M059J (cell line): ENCODE measurements at places on chromosomes 16 and 17. TPM values are rescaled to one million over a fixed set of nuclear protein-coding genes. Genes with fewer than 3 reads are reported as not detected.
A peak's percentile ranks its signal among the peaks of the same experiment; 100 is the strongest.

- peak; percentile 89 for DNase-seq
These were observed at the start of gene XYLT1 for GRCh38 chr16:17470908-17471718. Gene XYLT1 (minus strand): TSS chr16:17470960. CDS start chr16:17470796, 164 bp downstream.

GRCh38 chr17:27947005-27947406 is 53.8 kb upstream of the LYRM9 start:
- no peak for DNase-seq

DNA sequence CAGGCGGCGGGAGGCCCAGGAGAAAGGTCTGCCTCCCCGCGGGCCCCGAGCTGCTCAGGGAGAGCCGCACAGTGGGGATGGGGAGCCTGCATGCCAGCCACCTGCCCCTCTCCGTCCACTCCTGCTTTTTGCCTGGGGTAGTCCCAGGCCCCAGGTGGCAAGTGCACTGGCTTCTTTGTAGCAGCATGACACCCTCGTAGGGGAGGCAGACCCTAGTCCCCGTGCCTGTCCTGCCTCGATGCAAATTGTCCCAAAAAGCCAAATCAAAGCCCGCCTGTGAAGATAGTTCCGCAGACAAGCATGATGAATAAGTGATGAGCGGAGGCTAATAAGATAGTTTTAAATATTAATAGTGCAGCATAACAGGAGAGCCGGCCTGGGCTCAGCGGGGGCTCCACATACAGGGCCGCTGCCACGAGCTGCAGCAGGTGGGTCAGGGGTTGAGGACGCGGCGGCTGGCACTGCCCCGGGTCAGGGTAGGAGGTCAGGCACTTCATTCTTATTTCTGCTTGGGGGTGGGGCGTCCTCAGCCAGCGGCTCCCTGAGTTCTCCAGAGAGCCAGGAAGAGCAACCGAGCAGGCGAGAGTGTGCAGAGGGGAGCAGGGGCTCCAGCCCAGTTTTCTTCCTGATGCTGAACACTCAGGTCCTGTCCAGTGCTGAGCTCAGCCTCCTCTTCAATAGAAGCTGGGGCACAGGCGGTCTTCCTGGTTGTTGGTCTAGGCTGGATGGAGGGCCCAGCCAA is 26.8 kb downstream of the GINS2 start:
- no peak for DNase-seq

GRCh38 chr17:13351046-13351445 is 250.7 kb downstream of the HS3ST3A1 start:
- DNase-seq, result peak; percentile 88

DNA sequence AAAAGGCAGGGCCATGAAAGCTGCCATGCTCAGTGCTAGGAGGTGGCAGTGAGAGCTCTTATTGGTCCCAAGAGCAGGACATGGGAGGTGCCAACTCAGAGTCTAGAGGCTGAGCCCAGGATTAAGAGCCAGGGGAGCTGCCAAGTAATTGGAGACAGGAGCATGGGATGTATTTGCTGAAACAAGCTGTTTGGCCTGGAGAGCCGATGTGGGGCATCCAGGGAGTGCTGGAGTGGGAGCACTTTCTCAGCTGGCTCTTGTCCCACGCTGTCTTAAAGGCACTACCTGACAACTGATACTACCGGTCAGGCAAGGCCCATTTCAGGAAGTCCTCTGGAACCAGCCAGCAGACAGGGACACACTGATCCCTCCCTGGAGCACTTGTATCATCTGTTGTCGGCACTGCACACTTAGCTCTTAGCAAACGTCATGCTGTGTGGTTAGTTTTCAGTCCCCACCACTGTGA is 19.3 kb downstream of the ANKFN1 start:
- peak; percentile 75 for DNase-seq

DNA sequence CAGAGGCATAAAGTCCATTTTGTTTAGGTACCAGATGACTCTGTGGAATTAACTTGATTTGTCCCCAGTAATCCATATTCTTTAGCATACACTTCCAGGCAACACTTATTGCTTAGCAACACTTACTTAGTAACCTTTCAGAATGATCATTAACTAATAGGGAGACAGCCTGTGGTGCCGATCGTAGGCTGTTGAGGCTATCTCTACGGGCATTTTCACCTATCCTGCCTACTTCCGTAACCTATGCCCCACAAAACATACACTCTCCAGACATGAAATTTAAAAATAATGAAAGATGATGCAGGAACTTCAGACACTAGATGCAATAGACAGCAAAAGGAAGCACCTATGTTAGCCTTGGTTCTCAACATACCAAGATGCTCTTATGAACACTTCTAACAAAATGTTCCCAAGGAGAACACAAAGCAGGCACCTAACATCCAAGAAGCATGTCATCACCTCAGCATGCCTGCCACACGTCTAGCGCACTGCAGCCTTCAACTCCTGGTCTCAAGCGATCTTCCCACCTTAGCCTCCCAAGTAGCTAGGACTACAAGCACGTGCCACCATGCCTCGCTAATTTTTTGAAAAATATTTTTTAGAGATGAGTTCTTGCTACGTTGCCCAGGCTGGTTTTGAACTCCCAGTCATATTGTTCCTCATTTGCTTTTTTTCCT is 34.5 kb downstream of the HLF start:
- no peak for DNase-seq

- DNase-seq, result no peak
These were observed 7.2 kb upstream of the LIMD2 start for GRCh38 chr17:63707151-63707550.

DNA sequence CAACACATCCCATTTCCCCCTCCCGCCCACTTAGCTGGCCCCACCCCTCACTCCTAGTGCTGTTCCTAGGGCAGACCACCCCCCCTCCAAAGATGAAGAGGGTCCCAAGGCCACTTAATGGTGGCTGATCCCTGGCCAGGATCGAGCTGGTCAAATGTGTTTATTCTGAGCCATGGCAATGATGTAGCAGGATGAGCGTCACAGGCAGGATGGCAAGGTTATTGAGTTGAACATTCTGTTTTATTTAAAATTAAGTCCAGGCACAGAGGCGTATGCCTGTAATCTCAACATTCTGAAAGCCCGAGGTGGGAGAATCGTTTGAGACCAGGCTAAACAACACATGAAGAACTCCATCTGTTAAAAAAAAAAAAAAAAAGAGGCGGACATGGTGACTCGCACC is 12.2 kb downstream of the ZNF423 start:
- no peak for DNase-seq

DNA sequence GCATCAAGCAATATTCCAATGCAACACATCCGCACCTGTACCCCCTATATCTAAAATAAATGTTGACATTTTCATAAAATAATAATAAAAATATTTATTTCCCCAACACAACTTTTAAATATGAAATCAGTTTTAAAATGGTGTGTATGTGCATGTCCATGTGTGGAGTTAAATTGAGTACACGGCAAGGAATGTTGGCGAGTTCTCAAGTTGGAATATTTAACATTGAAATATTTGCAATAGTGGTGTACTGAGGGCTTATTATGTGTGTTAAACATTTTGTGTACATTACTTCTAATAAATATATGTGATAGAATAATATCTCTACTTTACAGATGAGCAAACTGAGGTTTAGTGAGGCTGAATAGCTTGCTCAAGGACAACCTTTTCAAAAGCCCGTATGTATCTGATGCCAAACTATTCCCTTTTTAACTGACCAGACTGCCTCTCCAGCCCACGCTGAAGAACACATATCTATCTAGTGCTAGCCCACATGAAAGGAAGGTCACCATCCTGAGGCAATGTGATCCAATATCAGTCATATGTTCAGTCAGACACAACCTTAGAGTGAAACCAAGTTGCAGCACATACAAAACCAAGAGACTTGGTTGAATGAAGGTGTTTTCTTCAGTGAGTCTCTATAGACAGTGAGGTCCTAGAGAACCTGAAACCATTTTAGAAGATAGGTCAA is 192.2 kb upstream of the CDH11 start:
- peak; percentile 49 for DNase-seq

DNA sequence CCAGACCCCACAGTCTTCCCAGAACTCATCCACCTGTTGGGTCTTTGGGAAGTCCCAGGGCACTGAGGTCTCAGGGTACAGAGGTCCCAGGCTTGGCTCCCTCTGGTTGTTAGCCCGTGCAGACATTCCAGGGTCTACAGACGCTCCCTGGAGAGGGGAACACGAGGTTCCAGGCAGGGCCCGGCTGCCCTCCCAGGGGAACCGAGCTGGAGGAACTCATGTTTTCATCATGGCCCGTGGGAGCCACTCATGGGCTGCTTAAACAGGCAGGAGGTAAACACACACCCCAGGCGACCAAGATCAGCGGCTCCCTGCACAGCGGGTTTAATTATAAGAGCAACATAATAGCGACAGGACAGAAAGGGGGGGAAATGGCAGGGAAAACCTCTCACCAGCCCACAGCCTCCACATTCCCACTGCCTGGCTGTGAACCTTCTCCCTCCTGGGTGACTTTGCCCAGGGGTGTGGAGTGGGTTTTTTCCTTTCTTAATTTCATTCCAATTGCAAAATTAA is 36.5 kb downstream of the TRARG1 start:
- no peak for DNase-seq

- no peak for DNase-seq
These were observed 8.0 kb upstream of the SLC6A2 start for GRCh38 chr16:55647798-55648197.

DNA sequence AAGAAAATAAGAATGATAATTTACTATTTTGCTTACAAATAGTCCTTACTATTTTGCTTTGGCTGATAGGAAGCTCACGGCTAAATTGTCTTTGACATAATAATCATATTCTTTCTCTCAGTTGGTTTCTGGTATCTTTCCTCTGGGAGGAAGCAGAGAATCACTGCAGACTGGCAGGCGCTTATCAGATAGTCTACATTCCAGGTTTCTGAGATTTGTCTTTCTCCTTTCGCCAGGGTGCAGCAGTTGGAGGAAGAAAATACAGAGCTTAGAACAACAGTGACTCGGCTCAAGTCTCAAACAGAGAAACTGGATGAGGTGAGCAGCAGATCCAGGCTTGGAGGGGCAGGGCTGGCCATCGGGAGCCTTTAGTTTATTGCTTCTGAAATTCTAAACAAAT is 136.1 kb downstream of the RAB11FIP4 start:
- DNase-seq, result peak; percentile 48

GRCh38 chr16:8376430-8376829 is 213.9 kb downstream of the TMEM114 start:
- DNase-seq, result no peak

- DNase-seq, result no peak
These were observed 36.2 kb downstream of the ZFPM1 start for GRCh38 chr16:88489163-88489741.

The ATP2A1 gene
- not detected in 2 replicates for total RNA-seq

The HIGD1B gene
- not detected in 2 replicates for total RNA-seq

The SLC52A1 gene
- 0.32 TPM in 1 of 2 replicates, not detected in the other for total RNA-seq

The FLYWCH2 gene
- total RNA-seq, result 97.4 and 112 TPM in 2 replicates

The DNAAF8 gene
- 0.81 and 1.4 TPM in 2 replicates for total RNA-seq

The TBC1D26 gene
- not detected in 2 replicates for total RNA-seq
